Right ventricle myocardium superior (tissue), 1 donor: ENCODE measurements at places on chromosomes 1 and 21.

- no peak for DNase-seq
These were observed 4.0 kb upstream of the SLC35A3 start for GRCh38 chr1:99965646-99966375.

GRCh38 chr1:1929102-1929638, 10.1 kb upstream of the TMEM52 start:
- peak; percentile 35 for DNase-seq

DNA sequence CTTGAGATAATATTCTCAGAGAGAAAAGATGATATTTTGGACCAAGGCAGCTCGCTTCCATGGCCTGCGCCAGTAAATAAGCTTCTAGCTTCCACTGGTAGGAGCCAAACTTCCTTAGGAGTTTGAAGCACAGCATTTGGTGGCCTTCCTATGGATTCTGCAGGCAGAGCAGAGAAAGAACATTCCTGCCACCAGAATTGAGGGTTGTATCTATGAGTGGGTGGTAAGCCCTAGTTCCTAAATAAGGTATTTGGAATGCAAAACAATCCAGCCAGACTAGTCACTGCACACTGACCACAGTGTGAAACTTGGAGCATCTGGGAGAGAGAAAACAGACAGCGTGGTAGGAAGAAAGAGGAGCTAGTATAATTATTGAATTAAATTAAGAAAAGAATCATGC, 54.1 kb upstream of the BCAR3 start:
- no peak for DNase-seq

DNA sequence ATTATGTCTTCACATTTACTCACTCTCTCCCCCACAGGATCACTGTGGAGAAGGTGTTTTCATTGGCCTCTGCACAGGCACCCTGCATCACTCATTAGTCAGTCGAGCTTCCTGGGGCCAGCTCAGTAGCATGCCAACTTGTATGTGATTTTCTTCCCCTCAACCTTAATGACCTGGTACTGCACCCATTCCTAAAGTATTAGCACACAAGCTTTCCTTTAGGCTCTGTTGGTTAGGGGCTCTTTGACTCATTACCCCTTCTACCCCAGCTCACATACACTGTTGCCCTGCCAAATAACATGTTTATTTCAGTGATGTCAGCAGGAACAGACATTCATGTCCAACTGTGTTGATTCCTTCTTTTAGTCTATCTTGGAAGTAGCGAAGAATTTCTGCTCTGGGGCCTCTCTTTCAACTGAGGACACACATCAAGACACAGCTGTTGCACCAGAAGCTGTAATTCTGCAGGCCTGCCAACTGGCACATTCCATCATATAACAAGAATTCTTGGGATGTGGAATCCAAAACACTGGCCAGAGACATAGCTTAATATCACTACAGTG, 603.5 kb upstream of the ADAMTS5 start:
- DNase-seq: peak; percentile 79

DNA sequence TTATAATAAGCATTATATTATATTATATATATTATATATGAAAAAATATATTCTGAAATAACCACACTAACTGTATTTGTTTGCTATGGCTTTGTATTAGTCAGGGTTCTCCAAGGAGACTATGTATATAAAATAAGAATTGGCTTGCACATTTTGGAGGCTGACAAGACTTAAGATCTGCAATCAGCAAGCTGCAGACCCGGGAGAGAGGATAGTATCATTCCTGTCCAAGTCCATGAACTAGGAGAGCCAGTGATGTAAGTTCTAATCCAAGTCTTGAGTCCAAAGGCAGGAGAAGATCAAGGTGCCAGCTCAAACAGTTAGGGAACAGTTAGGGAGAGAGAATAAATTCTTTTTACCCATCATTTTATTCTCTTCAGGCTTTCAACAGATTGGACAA, 639.5 kb downstream of the PLPP3 start:
- DNase-seq: no peak

- no peak for DNase-seq
These were observed 5.1 kb upstream of the TFAP2E start for GRCh38 chr1:35567947-35568558.

GRCh38 chr1:39818482-39818881, 29.8 kb upstream of the BMP8B start:
- no peak for DNase-seq

DNA sequence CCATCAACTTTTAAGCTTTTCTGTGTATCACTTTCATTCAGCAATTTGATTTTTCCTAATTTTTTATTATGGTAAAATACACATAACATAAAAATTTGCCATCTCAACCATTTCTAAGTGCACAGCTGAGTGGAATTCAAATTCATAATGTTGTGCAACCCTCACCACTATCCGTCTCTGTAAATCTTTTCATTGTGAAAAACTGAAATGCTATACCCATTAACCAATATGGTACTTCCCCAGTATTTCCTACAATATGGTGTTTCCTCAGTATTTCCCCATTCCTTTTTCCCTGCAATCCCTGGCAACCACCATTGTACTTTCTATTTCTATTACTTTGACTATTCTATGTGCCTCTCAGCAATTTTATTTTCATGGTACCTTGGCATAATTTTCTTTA, 6.8 kb downstream of the STPG1 start:
- DNase-seq: no peak

DNA sequence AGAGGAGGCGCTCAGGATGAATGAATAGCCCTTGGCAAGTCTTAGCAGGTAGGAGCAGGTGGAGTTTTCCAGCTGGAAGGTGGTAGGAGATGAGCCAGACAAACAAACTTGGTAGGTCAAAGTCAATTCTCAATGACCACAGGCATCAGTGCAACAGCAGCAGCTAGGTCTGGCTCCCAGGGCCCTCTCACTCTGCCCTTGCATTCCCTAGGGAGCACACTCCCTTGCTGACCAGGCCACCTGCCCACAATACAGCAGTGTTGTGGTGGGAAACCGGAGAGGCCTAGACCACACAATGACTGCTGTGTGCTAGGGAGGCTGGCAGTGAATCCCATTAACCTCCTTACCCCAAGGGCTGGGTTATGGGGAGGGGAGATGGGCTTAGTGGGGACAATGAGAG, 13.0 kb upstream of the PAQR6 start:
- no peak for DNase-seq

GRCh38 chr21:39849014-39849655, 18.1 kb upstream of the PCP4 start:
- no peak for DNase-seq

GRCh38 chr1:23385119-23385621, 15.5 kb upstream of the ZNF436 start:
- no peak for DNase-seq

DNA sequence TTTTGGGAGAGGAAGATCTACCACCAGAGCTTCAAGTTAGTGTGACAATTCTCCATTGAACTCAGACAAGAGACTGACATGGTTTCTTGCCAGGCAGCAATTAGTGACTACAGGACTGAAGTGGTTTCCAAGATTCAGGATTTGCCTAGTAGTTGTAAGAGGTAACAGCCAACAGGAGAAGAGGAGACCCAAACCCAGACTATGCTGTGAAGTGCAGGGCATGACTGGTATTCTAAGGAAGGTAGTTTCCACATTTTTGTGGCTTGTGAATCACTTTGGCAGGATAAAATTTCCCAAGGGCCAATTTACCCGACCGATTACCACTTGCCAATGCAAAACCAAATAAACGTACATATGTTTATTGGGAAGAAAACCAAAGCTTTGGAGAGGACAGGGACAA, 14.7 kb upstream of the RAP1A start:
- DNase-seq: no peak

GRCh38 chr1:211420845-211421454, 71.0 kb downstream of the RD3 start:
- no peak for DNase-seq

DNA sequence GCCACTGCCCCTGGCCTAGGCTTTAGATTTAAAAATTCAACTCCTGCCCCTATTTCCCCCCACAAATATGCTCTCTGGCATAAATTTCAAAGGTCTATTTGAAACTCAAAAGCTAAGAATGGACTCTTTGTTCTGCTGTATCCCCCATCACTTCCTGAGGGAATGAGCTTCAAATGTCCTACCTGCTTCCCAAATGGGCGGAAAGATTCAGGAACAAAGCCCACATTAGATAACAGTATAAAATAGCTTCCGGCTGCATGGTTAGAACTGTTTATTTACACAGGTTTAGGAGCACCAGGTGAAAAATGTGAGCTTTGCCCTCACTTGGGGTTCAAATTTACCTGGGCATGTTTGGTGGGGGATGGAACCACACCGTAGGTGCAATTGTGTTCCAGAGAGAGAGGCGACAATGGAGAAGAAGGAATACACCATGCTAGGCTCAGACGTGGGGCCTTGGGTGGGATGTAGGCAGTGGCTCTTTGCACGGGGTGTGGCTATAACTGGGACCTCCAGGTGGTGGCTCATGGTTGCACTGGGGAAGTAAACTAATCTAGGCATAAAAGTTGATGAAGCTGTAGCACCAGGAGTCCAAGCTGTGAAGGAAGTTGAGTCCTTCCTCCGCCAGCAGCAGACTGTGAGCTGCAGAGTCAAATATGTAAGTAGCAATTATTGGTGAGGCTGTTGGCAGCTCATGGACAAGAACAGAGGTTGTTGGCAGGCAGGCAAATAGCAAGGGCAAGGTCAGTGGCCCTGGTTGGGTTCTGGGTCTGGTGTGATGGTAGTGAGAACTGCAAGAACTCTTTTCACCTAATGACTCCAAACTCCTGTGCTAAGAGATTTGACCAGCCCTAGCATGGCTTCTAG, 41.5 kb upstream of the SRSF10 start:
- peak; percentile 54 for DNase-seq

GRCh38 chr21:41289431-41289830, 27.2 kb upstream of the FAM3B start:
- DNase-seq: no peak
